ENCODE measurements at places on chromosomes 12 and 14.

DNA sequence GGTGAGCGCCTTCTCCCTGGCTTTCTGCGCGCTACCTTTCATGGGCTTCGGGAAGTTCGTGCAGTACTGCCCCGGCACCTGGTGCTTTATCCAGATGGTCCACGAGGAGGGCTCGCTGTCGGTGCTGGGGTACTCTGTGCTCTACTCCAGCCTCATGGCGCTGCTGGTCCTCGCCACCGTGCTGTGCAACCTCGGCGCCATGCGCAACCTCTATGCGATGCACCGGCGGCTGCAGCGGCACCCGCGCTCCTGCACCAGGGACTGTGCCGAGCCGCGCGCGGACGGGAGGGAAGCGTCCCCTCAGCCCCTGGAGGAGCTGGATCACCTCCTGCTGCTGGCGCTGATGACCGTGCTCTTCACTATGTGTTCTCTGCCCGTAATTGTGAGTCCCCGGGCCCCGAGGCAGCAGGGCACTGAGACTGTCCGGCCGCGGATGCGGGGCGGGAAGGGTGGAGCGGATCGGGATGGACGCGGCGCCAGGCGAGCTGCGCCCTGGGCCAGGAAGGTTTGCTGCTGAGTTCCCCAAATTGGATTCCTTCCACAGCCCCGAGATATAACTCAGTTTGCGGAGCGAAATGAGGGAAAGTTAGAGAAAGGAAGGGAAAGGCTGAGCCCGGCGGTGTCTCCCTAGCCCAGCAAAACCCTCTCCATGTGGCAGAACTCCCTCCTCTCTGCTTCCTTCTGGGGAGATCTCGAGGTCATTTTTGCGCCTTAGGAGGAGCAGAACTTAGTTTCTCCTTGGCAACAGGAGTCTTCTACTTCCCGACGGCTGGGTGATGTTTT is 972 bp downstream of the PTGDR start:
- no peak for DNase-seq

GRCh38 chr12:2627835-2628191 is 167.0 kb upstream of the FKBP4 start:
- DNase-seq = no peak

GRCh38 chr12:2482938-2483660 is 311.7 kb upstream of the FKBP4 start:
- no peak for DNase-seq

DNA sequence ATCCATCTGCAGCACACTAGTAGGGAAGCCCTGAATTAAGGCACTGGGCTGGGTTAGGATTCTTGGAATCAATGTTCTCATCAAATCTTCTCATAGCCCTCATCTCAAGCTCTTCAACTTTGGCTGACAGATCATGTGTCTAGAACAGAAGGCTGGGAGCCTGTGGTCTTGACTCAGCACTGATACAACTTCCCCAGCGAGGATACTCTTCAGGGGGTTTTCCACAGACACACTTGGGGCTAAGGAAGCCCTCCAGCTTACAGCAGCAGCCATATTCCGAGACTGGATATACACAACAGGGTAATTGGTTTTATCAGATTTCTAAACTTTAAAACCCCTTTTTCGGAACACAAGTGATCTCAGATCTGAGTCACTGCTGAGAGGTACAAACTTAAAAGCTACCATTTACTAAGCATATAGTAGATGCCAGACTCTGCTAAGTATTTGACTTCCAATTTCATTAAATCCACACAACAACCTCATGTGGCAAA is 3.5 kb downstream of the FMNL3 start:
- DNase-seq = no peak

- DNase-seq = no peak
Measured at GRCh38 chr14:73188501-73188911, 48.8 kb upstream of the PAPLN start.

- no peak for DNase-seq
Measured at GRCh38 chr14:89498878-89499277, 81.8 kb upstream of the FOXN3 start.

DNA sequence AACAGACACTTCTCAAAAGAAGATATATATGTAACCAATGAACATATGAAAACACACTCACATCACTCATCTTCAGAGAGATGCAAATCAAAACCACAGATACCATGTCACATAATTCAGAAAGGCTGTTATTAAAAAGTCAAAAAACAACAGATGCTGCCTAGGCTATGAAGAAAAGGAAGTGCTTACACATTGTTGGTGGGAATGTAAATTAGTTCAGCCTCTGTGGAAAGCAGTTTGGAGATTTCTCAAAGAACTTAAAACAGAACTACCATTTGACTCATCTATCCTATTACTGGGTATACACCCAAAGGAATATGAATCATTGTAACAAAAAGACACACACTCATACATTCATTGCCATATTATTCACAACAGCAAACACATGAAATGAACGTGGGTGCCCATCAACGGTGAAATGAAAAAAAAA is 35.1 kb downstream of the EIF2S3B start:
- DNase-seq = no peak

DNA sequence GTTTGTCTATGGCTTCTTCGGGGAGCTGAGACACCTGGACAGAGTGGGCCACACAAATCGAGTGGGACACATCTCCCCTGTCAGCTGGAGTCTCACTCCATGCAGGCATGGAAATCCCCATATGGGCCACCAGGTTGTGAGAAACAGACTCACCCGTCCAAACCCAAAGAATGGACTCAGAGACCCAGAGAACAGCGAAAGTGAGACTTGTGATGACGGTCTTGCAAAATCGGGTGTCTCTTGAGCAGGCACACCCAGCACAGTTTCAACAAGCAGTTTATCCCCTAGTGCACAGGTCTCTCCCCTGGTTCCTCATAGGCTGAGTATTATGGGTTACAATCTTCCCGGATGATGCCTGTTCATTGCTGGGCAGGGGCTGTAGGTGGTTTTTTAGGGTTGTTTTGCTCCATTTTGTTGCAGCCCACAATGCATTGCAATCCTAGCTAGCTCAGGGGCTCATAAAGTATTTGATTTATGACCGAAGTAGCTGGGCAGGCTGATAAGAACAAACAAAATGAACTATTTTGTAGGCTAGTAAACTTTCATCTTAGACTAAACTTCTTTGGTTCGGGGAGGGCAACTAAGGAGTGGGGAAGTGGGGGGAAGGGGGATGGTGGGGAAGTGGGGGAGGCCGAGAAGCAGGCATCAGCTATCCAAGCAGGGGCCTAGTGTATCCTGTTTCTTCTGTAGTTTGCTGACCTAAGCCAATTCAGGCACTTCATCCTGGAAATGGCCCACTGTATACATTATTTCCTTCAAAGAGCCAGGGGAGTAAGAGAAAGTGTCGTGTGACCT is 45.3 kb downstream of the IQSEC3 start:
- DNase-seq = no peak

DNA sequence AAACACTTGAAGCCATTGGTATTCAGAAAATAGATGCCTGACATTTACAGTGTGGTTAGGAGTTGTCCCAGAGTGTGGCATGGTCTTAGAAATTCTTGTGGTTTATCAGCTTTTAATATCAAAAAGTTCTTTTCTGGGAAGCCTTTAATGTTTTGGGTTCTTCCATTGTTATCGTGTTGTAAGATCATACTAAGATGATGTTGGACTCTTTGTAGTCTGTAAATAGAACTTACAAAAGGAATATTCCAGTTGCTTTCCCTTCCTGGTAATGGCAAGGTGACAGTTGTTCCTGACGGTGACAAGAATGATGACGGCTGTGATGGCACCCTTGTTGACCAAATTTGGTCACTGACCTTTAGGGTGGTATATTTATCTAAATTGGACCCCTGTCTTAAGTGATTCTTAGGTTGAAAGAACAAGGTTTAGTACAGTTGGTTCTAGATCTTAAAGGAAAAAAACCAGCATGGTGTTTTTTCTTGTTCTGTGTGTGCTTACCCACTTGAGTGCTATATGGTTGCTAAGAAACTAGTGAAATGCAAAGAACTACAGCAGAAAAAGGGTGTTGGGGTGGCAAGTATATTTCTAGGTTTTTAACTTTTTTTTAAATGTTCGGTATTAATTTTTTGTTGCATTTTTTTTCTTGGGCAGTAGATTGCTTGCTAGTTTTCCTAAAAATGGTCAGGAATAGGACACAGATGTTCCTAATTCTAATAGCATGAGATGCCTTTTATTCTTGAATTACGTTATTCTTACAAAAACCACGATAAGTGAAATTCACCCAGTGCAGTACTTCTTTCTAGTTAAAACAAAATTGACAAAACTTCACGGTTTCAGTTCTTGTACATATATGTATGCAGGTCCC is 2.1 kb downstream of the ATP2A2 start:
- DNase-seq = no peak

DNA sequence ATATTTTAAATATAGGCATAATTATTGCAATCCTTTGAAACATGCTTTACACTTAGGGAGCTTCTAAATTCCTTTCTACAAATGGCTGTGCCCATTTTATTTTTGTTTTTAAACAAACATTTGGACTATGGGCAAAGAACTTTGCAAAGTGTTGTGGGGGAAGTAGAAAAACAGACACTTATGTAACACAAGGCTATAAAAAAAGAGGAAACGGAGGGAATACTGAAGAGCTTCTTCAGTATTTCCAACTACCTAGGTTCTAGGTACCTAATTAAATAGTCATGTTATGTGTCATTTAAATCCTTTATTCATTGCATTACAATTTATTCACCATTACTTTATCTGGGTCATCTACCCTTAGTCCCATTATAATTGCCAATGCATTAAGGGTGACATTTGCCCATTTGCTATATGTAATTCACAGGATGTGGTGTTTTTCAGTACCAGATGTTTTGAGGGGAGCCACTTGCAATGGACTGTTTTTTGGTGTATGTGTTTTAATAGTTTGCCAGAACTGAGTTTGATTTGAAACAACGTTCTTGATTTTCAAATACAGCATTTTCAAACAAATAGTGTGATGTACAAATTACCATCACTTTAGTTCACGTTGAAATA is 1.5 kb upstream of the MSRB3 start:
- DNase-seq = no peak

DNA sequence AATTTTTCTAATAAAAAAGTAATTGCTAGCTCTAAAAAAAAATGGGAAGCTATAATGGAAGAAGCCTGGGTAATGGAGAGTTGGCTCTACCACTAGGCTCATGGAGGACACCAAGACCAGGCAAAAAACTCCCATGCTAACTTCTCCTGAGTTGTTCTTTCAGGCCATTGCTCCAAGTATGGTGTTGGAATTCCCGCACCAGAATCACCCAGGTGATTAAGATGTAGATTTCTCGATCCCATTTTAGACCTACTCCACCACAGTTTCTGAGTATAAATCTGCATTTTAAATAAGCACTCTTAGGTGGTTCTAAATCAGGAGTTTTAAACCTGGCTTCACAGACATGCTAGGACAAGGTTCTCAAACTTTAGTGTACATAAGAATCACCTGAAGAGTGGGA is 221.0 kb downstream of the EMP1 start:
- DNase-seq = no peak

DNA sequence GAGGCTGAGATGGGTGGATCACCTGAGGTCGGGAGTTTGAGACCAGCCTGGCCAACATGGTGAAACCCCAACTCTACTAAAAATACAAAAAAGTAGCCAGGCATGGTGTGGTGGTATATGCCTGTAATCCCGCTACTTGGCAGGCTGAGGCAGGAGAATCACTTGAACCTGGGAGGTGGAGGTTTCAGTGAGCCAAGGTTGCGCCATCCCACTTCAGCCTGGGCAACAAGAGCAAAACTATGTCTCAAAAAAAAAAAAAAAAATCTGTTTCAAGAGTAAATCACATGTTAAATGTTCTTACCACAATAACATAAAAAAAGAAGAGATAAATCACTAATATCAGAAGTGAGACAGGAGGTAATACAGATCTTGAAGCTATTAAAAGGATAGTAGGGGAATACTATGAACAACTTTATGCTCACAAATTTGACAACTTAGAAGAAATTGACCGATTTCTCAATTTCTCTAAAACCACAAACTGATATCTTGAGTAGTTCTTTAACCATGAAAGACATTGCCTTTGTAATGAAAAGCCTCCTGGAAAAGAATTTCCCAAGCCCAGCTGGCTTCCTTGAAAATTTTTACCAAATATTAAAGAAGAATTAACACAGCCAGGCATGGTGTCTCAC is 37.7 kb downstream of the TAOK3 start:
- no peak for DNase-seq

- no peak for DNase-seq
Measured at GRCh38 chr12:22635812-22636211, 10.8 kb downstream of the ETNK1 start.

DNA sequence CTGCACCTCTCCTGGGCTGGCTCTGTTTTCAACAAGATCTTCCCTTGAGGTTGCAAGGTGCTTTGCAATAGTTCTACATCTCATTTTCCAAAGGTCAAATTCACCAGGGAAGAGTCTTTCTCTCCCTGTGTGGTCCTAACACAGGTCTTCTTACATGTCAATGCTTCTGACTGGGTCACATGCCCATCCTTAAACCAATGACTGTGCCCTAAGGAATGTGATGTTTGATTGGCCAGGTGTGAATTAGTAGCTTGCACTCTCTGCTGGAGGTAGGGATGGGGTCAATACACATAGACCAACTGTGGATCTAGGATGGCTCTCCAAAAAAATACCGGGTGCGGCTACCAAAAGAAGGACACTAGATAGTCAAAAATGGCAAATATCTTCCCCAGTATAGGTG is 19.9 kb upstream of the KCNK10 start:
- DNase-seq = no peak

DNA sequence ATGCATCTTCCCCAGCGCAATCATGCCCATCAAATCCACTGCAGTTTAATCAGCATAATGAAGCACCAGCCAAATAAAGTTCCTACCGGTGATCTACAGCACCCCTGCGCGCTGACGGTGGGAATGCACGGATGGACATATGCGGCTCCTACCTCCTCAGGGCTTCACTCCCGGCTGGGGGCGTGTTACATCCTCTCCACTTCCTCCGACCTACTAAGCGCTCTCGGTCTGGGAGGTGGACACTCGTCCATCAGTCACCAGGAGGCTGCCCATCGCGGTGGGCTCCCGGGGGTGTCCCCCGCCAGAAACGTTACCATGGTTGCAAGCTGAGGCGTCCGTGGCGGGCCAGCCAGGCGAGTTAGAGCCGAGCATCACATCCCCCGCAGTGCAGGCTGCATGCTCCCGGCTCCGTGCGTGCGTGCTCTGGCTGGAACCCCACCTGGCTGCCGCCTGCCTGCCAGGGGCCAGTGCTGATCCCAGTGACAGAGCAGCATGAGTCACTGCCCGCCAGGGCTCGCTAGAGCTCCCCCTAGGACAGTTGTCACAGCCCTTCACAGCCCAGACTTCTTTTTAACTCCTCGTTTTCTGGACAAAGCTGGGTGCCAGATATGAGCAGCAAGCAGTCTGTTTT is 73.0 kb downstream of the CIT start:
- peak; percentile 54 for DNase-seq

DNA sequence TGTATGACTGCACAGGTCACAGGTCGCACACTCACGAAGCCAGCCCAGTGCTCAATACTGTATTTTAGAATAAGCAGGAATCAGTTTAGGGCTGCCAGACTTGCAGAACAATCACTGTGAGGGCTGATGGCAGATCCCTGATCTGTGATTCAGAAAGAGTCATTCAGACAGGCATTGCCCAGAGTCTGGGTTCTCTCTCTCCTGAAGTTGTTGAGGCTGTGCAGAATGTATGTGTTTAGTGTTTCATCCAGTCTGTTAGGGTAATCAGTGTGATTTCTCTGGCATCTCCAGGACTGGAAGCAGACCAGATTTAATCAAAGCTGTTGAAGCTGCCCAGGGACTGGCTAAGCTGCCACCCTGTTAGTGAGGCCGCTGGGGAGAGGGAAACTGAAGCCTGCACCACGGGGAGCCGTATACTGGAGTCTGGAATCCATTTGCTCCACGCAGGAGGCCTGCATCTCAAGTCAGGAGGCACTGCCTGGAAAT is 69.3 kb downstream of the ETV6 start:
- DNase-seq = no peak

GRCh38 chr14:97299661-97300060 is 502.5 kb downstream of the VRK1 start:
- DNase-seq = peak; percentile 11
